ENCODE measurements at places on chromosomes 7 and 10.
A peak's percentile ranks its signal among the peaks of the same experiment; 100 is the strongest.

- DNase-seq = no peak
Observed at GRCh38 chr10:21349912-21350286, 175.6 kb downstream of the SKIDA1 start.

DNA sequence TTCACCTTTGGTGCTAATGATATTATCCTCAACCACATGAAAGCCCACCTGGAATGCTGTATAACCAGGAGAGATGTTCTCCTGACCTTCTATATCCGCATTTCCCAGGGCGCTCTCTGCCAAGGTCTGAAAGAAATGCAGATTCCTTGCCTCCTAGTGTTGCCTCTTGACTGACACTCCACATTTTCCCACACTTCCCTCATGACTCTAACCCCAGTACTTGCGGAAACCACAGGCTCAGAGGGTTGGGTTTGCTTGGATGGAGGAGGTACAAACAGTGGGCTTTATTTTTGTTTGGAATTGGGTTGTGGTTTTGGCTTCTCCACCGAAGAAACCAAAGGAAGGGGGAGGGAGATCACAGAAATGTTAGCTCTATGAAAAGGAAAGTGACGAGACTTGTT, 222.9 kb upstream of the CELF2 start:
- DNase-seq = no peak

GRCh38 chr7:1694611-1695511, 24.8 kb downstream of the ELFN1 start:
- no peak for DNase-seq

GRCh38 chr10:124345521-124345920, 73.2 kb downstream of the OAT start:
- no peak for DNase-seq

GRCh38 chr7:134350709-134351108, 34.0 kb upstream of the SLC35B4 start:
- DNase-seq = no peak

- DNase-seq = no peak
Observed at GRCh38 chr10:6101181-6101580, 12.3 kb downstream of the RBM17 start.

DNA sequence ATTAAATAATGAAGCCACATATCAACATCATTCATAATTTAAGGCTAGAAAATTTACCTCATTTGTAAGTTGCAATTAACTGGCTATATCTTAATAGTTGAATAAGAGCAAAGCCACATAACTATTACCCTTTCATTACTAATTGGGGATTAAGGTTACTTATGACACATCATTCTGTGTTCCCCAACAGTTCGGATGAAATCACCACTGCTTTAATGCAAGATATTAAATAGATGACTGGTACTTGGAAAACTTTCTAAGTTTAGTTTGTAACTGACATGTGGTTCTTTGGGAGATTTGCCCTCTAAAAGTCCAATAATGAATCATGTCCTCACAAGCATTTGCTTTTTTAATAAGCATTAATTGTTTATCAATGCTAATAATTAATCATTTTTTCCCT, 109.1 kb downstream of the MTERF1 start:
- no peak for DNase-seq

DNA sequence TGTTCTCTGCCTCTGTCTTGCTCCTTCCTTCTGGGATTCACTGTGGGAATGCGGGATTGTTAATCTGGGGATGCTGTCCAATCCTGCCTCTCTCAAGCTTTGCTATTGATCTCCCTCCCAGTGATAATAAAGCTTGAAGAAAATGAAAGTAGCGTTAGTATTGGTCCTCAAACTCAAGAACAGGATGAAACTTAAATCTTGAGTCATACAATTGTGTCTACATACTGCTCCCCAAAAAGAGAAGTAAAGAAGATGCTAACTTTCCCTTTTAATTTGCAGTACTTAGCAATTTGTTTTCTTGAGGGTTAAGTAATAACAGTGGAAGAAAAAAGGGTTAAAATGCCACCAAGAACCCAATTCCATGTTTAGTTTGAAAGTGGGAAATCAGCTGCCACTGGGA, 13.6 kb downstream of the CFTR start:
- no peak for DNase-seq

DNA sequence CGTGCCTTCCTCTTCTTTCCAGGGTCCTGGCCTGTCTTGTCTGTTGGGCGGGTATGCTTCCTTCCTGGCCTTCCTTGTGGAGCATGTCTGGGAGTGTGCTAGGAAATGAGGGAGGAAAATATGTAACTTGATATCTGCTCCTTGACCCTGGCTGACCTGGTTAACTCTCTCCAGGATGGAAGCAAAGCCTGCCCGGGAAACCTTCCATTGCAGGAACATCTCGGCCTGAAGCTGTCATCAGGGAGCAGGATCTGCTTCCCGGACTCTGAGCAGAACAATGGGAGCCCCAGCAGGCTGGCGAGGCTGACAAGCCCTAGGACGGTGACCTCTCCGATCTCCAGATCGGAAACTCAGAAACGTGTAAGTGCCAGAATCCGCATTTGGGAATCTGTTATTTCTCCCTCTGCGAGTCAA, 340.3 kb downstream of the FRMD4A start:
- no peak for DNase-seq

- DNase-seq = no peak
Observed at GRCh38 chr7:101174322-101174854, 5.7 kb downstream of the NAT16 start.

- DNase-seq = peak; percentile 3
Observed at GRCh38 chr7:93799750-93800357, 90.7 kb downstream of the TFPI2 start.

DNA sequence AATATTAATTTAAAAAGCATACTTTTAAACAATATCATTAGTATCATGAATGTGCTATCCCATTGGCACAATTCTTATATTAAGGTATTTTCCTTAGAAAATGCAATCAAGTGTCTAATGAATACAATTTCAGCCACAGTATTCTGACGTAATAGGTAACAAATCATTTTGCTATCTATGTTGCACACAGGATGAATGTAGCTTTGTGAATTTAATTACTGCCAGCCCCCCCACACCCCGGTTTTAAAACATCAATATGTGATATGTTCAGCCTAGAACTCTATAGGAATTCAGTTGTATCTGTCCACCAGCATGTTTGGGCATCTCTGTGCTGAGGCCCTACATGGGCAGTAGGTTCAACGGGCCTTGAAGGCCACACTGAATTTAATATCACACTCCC, 274.6 kb downstream of the PLXDC2 start:
- DNase-seq = no peak

DNA sequence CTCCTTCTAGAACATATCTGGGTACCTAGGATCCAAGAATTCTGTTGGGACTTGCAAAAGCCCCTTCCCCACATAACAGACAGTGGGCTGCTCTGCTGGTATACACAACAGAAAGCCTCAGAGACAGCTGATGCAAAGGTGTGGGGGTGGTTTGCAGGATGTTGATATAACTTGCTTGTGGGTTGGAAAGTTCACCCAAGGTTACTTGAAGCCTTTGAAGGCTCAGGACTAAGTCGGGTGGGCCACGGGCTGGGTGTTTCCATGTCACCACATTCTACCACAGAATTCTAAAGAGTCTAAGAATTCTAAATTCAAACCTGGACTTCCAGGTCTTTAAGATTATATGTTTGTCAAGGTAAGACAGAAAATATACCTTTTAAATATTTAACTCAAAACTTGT, 7.4 kb upstream of the NRCAM start:
- DNase-seq = no peak

DNA sequence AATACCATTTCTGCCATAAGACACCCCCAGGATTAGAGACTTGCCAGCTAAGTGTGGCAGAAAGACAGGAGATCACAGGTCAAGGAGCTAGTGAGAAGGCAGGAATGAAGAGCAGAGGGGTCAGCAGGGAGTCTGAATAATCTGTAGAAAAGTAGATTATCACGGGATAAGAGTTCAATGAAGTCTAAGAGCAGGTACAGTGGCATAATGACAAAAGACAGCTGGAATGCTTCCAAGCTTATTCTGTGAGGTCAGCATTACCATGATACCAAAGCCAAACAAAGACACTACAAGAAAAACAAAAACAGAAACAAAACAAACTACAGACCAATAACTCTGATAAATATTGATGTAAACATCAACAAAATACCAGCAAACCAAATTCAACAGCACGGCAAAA, 20.8 kb downstream of the PILRA start:
- DNase-seq = no peak

- no peak for DNase-seq
Observed at GRCh38 chr10:3236644-3237404, 64.2 kb upstream of the PITRM1 start.

GRCh38 chr10:30068492-30069223, 9.3 kb upstream of the JCAD start:
- no peak for DNase-seq

GRCh38 chr10:123997013-123997412, 96.4 kb downstream of the CHST15 start:
- no peak for DNase-seq

- DNase-seq = peak; percentile 63
Observed at GRCh38 chr10:68489919-68490318, 18.1 kb upstream of the DNA2 start.

DNA sequence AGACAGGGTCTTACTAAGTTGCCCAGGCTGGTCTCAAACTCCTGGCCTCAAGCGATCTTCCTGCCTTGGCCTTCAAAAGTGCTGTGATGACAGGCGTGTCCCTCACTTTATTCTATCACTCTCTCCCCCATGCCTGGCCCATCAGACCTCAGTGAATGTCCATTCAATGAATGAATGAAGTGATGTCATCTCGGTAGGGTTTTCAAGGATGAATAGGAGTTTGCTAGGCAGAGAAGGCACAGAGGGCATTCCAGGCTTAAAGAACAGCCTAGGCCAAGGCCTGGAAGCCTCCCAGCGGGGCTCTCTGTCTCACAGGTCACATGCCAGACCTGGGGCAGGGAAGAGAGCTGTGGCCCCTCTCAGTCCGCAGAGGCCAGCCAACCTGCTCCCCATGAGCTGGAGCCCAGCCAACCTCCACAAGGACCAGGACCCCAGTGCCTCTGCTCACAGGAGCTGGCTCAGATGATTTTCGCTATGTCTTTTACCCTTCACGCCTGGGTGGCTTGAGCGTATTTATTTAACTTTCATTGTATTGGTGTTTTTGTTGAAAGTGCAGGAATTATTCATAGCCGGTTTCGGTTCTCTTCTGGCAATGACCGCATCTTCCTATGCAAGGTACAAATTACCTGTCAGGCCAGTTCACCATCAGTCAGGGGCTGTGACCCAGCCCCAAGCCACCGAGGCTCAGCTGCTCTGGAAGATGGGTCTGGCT, 11.8 kb upstream of the TNRC18 start:
- DNase-seq = no peak

DNA sequence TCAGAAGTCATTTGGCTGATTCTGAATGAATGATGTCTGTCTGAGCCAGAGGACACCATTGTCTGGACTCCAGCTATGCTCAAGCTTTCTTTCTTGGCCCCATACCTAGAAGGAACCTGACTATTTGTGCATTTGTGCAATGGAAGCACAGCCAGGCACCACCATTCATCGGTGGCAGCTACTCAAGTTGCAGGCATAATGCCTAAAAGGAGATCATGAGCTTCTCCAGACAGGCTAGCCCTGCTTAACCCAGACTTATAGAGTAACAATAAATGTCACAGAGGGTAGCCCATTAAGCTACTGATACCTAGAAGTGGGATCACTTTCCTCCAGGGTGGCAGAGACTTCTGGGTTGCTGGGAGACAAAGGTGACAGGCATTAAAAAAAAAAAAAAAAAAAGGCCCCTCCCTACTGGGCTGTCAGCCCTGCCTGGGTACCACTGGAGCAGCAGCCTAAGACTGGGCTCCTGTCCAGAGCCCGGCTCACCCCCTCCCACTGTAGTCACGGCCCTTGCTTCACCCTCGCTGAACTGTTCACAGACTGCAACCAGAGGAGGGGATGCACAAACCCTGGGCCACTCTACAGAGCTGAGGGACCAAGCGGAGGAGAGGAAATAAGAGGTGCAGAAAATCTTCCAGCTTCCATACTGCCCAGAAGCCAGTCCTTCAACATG, 75.4 kb upstream of the ATP6V0A4 start:
- no peak for DNase-seq

GRCh38 chr10:6151087-6151977, 51.4 kb upstream of the PFKFB3 start:
- DNase-seq = peak; percentile 93

- DNase-seq = no peak
Observed at GRCh38 chr7:46745707-46746090, 824.6 kb upstream of the IGFBP3 start.

DNA sequence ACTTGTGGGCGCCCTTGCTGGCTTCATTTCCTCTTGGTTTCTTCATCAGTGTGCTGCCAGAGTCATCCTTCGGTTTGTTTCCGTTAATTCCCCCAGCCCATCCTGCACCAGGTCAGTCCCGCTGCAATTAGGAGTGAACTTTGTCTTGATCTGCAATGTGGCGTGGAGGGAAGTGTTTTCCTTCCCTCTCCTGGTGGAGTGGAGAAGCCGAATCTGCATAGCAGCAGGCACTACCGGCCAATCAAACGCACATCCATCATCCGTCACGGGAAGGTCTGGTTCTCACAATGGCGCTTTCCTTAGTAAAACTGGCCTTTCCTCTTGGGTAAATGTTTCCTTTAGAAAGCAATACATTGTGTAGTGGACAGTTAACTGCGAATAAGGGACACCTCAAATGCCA, 337.5 kb downstream of the CXCL12 start:
- no peak for DNase-seq

DNA sequence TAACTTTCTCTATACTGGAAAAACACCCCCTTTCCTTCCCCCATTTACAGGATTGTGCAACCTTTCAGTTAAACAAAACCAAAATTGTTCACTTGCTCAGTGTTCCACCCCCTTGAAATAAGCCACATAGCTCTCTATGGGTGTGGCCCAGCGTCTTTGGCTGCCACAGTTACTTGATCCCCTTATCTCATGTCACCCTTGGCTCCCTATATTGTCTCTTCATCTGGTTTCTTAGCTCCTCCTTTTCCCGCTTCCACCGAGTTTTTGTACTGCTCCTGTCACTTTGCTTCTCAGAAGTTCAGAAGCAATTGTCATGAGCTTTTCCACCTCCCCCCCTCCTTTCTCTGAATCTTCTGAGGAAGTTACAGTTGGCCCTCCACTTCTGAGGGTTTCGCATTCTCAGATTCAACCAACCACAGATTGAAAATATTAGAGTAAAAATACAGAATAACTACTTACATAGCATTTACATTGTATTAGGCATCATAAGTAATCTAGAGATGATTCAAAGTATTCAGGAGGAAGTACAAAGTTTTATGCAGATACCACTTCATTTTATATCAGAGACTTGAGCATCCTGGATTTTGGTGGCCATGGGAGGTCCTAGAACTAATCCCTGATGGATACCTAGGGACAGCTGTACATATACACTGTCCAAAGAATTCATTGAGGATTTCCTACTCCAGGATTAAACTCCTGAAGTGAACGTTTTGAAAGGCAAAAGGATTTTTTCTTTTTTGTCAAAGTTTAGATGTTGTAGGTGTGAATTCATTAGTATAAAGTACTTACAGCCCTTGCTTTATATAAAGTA, 60.4 kb downstream of the ADD3 start:
- DNase-seq = peak; percentile 49

GRCh38 chr7:25953859-25954258, 198.1 kb upstream of the NFE2L3 start:
- DNase-seq = no peak

GRCh38 chr7:49937608-49938007, 155.4 kb downstream of the ZPBP start:
- DNase-seq = no peak
